ENCODE measurements at places on chromosomes 5 and 9.

- DNase-seq: no peak
Observed at GRCh38 chr9:5492965-5493678, 17.2 kb upstream of the PDCD1LG2 start.

DNA sequence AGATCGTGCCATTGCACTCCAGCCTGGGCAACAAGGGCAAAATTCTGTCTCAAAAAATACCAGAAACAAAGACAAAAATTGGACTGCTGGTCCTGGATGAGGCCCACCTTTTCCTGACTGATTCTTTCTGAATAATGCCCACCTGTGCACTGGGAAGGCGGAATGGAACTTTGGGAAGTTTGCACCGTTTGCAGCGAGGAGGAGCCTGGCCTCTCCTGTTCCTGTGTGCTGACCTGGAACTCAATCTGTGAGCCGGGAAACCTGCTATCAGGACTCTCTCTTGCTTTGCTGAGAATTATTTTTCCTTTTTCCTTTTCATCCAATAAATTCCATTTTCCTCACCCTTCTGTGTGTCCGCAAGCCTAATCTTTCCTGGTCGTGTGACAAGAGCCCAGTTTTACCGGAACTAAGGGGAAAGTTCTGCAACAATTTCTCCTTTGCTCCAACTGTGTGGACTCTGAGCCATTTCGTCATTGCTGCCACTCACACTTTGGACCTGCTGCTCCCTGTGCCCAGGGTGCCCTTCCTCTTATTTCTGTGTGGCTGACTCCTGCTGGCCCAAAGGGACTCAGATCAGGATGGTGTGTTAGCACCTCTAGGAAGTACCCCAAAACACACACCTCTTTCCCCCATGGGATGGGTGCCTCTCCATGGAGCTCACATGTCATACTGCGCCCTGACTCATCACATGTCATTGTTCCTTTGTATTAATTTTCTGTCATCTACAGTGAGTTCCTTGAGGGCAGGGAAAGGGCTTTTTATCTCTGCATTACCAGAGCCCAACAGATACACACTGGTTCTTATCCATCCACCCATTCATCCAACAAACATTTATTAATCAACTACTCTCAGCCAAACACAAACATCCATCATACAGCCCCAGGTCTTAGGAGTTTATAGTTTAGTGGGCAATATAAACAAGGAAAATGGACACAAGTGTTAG, 4.7 kb upstream of the GLRX start:
- DNase-seq: no peak

DNA sequence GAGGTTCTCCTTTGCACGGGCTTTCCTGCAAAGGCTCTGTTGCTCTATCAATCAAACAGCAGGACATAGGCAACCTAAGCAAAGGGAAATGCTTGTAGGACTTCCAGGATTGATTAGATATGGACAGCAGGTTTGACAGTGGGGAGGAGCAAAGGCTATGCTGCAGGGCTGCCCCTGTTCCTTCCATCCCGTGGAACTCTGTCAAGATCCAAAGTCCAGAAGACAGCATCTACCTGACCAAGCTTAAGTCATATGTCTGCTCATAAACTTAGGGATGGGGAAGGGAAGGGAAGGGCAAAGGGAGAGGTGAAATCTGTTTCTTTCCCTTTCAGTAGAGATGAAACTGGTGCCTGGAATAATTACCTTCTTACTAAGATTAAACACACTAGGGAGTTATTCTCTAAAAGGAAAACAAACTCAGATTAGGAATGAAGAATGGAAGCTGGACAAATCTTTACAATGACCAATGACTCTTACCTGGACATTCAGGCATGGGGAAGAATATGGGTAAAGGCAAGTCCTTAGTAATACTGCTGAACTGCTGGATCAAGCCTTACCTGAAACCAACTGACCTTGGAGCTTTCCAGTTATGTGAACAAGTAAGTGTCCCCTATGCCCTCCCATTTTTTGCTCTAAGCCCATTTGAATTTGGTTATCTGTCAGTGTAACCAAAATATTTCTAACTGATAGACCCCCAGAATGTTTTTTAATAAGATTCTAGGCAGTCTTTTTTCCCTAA, 8.4 kb upstream of the ACOT12 start:
- DNase-seq: no peak

DNA sequence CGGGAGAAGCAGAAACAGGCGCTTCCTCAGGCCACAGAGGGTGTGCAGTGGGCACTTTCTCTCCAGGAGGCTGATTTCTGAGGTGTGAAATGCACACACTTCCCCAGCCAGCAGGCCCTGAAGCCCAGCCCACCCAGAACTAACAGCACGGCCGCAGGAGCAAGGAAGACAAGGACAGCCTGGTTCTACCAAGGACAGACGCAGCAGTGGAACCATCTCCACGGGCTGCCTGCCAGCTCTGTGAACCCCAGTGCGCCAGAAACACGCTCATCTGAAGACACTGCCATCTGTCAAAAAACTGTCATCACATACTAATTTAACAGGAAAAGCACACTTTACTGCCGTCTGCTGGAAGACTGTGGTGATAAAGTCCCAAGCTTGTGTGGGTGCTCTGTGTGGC, 40.7 kb downstream of the MAPK9 start:
- DNase-seq: no peak

GRCh38 chr5:123708074-123708806, 196.3 kb downstream of the CSNK1G3 start:
- DNase-seq: no peak

DNA sequence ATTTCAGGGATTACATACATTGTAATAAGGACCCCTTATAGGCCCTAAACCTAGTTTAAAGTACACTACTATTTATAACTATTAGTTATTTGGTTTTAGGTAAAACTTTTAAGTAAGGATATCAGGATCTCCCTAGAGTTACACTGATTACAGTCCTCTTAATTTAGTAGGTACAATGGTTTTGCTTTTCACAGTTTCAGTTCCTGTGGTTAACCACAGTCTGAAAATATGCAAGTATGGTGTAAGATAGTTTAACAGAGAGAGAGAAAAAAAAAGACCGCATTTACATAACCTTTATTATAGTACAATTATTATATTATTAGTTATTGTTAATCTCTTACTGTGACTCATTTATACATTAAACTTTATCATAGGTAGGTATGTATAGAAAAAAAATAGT, 725.3 kb upstream of the PTPRD start:
- DNase-seq: no peak
